ENCODE measurements at places on chromosomes 6 and 20.

DNA sequence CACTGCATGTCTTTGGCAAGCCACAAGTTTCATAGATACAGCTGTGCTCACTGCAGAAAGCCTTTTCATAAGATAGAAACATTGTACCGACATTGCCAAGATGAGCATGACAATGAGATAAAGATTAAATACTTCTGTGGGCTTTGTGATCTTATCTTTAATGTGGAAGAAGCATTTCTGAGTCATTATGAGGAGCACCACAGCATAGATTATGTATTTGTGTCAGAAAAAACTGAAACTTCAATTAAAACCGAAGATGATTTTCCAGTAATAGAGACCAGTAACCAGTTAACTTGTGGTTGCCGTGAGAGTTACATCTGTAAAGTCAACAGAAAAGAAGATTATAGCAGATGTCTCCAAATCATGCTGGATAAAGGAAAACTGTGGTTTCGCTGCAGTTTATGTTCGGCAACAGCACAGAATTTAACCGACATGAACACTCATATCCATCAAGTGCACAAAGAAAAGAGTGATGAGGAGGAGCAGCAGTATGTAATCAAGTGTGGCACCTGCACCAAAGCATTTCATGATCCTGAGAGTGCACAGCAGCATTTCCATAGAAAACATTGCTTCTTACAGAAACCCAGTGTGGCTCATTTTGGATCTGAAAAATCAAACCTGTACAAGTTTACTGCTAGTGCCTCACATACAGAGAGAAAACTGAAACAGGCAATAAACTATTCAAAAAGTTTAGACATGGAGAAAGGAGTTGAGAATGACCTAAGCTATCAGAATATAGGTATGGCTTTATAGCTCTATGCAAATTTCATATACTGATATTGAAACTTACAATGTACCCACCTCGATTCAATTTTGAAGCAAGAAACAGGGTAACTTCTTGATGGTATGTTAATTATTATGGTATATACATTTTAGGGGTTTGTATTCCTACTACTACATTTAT, 23.9 kb upstream of the BAG2 start:
- peak; percentile 80 for DNase-seq

DNA sequence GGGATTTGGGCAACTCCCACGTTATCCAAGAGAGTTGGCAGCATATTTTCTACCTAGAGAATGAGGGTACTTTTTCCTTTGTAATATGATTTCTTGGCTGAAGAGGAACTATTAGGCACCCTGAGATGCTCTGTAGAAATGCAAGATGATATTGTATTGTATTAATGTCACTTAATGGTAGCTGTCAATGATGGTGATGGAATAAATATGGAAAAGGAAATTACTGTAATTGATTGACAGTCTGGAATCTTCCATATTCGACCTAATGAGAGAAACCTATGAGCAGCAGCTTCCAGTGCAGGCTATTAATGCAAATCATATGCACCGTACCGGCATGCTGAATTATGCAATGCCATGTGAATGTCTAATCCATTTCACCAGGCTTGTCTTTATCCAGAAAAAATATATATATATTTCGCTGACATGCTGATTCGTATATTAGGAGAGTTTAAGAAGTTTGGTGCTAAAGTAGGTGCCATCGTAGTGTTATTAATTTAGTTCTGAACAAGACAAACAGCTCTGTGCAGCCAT, 494.2 kb upstream of the JARID2 start:
- no peak for DNase-seq

- no peak for DNase-seq
Observed at GRCh38 chr6:14827354-14827753, 418.5 kb upstream of the JARID2 start.

DNA sequence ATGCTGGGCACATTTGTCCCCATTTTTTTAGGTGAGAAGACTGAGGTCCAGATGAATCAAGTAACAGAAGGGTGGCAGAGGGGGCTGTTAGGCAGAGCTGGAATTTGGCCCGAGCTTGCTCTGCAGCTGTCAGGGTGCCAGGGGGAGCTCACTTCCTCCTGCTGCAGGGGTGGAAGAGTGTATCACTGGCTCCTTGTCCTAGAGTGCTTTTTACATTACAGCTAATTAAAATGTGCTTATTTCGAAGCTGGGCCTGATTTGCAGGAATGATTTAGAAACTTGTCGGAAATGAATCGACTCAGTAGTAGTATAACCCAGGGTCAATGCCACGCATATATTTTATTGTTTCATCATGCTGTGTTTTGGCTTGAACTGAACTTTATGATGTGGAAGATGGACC, 11.1 kb downstream of the TOX2 start:
- no peak for DNase-seq

DNA sequence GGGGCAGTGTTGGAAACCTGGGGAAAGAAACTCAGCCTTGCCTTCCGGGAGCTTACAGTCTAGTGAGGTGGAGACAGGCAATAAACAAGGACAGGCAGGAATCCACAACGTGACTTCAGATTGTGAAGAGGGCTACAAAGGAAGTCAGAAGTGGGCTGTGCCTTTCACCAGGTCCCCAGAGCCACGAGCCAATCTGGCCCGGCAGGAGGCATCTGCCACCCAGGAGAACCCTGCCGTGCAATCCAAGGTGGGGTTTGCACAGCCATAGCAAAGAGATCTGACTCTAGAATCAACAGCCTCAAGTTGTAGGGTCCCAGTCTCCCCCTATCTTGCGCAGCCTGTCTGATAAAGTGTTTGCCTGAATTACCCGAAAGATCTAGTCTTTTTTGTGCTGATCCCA, 5.5 kb downstream of the SLC32A1 start:
- DNase-seq: no peak

All from activated CD4-positive, alpha-beta T cell treated with anti-CD3 and anti-CD28 coated beads, Interleukin-2, amount 50 U/mL, for 16 hours (primary cell).